ENCODE measurements at places on chromosomes 4 and X. TPM values are rescaled to one million over a fixed set of nuclear protein-coding genes. Genes with fewer than 3 reads are reported as not detected.

The CXCL11 gene
- polyA plus RNA-seq, result not detected

The PSAPL1 gene
- 0.39 TPM for polyA plus RNA-seq

The NR3C2 gene
- 0.57 TPM for polyA plus RNA-seq

The MAGEA6 gene
- polyA plus RNA-seq, result not detected

The RBM46 gene
- not detected for polyA plus RNA-seq

The MAGEA2 gene
- polyA plus RNA-seq, result not detected

The NWD2 gene
- under 0.01 TPM for polyA plus RNA-seq

The KDR gene
- 2.5 TPM for polyA plus RNA-seq

The CYSLTR1 gene
- polyA plus RNA-seq, result 0.84 TPM

The PPARGC1A gene
- polyA plus RNA-seq, result 0.49 TPM

The DKK2 gene
- polyA plus RNA-seq, result 0.08 TPM

The UGT2A1 gene
- polyA plus RNA-seq, result not detected

The ZNF141 gene
- 1.8 TPM for polyA plus RNA-seq

The GIMD1 gene
- not detected for polyA plus RNA-seq

The SPANXA2 gene
- polyA plus RNA-seq, result not detected

The SRPX gene
- polyA plus RNA-seq, result 10.4 TPM

The GPR50 gene
- polyA plus RNA-seq, result 0.04 TPM

The TMEM144 gene
- polyA plus RNA-seq, result 2.9 TPM

The AFP gene
- not detected for polyA plus RNA-seq

The FGFR3 gene
- polyA plus RNA-seq, result 121 TPM

The TMPRSS11B gene
- 1,112 TPM for polyA plus RNA-seq

The TEC gene
- 5.3 TPM for polyA plus RNA-seq

The AMBN gene
- polyA plus RNA-seq, result not detected

The POF1B gene
- 24.7 TPM for polyA plus RNA-seq

The TLR10 gene
- polyA plus RNA-seq, result 0.12 TPM

The MMRN1 gene
- 0.79 TPM for polyA plus RNA-seq

The CCDC110 gene
- polyA plus RNA-seq, result 0.39 TPM

The GABRB1 gene
- polyA plus RNA-seq, result not detected

The IRS4 gene
- not detected for polyA plus RNA-seq

The HS6ST2 gene
- 0.81 TPM for polyA plus RNA-seq

The PRSS12 gene
- 4.1 TPM for polyA plus RNA-seq

The HERC3 gene
- 7.5 TPM for polyA plus RNA-seq

The HTN1 gene
- not detected for polyA plus RNA-seq

The PAGE2B gene
- polyA plus RNA-seq, result not detected

The HS3ST1 gene
- polyA plus RNA-seq, result 14.5 TPM

The UGT2B15 gene
- 0.06 TPM for polyA plus RNA-seq

The NLGN4X gene
- polyA plus RNA-seq, result 0.06 TPM

The GAGE12E gene
- polyA plus RNA-seq, result not detected

The ITM2A gene
- polyA plus RNA-seq, result 9.7 TPM

The TMEM271 gene
- polyA plus RNA-seq, result 0.08 TPM

The NUDT10 gene
- 0.29 TPM for polyA plus RNA-seq

The FREM3 gene
- polyA plus RNA-seq, result not detected

The C4orf50 gene
- polyA plus RNA-seq, result 0.02 TPM

The MAB21L2 gene
- polyA plus RNA-seq, result 0.49 TPM
